ENCODE measurements at places on chromosomes 16 and 17.

DNA sequence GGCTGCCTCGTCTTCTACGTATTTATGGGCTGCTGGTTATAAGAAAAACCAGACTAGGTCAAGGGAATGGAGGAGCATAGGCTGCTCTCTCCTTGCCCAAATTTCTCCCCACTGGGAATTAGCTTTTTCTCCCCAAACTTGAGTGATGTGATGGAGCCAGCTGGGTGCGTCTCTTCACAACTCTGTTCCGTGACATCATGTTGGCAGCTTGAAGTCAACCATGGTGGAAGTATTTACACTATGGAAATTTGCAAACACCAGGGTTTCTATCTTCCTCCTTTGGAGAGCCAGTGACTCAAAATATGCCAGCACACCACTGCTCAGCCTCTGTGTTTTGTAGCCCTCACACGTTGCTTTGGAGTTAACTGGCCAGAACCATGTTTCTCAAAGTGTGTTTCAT lies 78.1 kb downstream of the OR1D5 start:
- no peak for DNase-seq

- no peak for DNase-seq
Observed at GRCh38 chr17:28855336-28855679, 492 bp downstream of the ERAL1 start.

DNA sequence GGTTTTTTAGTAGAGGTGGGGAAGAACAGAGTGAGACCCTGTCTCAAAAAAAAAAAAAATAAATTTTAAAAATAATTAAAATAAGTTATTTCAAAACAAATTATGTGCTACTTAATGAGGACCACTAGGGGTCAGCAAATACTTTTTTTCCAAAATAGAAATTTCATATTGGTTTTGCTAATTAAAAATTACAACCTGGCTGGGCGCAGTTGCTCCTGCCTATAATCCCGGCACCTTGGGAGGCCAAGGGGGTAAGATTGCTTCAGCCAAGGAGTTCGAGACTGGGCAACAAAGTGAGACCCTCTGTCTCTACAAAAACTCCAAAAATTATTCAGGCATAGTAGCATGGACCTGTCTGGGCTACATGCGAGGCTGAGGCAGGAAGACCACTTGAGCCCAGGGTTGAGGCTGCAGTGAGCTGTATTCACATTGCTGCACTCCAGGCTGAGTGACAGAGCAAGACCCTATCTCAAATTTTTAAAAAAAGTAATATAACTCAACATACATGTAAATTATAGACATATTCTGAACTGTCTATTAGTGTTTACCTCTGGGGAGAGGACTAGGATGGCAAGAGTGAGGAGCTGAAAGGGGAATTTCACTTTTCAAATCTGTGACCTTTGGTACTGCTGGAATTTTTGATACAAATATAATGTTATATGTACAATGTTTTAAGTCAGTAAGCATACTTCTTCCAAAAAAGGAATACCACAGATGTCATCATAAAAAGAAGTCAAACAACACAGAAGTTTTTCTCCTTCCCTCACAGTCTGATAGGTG lies 8.1 kb downstream of the MEIOB start:
- DNase-seq, result no peak

- DNase-seq, result no peak
Observed at GRCh38 chr17:36726199-36726598, 124.8 kb downstream of the MRM1 start.

DNA sequence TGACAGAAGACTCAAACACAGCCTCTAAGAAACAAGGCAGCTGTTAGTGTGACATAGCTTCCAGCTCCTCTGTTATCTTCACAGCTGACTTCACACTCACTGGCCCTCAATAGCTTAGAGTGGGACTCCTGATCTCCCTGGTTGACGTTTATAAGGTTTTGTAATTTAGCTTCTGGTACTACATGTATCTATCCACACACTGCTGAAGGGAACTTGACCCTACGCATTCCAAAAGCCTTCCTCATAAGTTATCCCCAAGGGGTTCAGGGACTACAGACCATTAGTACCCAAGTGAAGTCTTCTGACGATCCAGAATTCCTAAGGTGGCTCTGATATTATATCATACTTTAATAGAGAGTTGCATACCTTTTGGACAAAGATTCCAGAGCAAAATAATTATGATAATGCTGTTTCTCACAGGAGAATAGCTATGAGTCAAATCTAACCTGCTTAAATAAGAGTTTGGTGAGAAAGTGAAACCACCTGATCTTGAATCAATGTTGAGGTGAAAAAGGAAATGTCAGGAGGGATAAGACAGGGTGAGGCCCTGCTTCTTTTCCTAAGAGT lies 14.5 kb downstream of the ACACA start:
- DNase-seq, result no peak

GRCh38 chr16:17380613-17381012 lies 90.1 kb downstream of the XYLT1 start:
- DNase-seq, result no peak

DNA sequence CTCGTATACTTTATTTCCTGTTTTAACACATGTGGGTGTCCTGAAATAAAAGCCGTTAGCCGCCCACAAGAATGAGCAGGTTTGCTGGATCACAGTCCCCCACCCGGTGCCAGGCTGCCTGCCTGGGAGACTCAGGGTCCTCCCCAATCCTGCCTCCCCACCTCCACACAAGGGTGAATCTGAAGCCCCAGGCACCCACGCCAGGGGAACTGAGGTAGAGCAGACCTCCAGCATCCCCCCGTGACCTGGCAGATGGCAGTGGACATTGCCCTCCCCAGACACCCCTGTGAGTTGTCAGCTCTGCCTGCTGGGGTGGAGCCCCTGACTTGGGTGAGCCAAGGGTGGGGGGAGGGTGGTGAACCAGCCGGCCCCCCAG lies 114.8 kb downstream of the METRNL start:
- peak; percentile 15 for DNase-seq

GRCh38 chr17:44688200-44688599 lies 1.4 kb downstream of the CCDC43 start:
- DNase-seq, result no peak

- no peak for DNase-seq
Observed at GRCh38 chr17:8662076-8662831, 31.7 kb upstream of the MYH10 start.

DNA sequence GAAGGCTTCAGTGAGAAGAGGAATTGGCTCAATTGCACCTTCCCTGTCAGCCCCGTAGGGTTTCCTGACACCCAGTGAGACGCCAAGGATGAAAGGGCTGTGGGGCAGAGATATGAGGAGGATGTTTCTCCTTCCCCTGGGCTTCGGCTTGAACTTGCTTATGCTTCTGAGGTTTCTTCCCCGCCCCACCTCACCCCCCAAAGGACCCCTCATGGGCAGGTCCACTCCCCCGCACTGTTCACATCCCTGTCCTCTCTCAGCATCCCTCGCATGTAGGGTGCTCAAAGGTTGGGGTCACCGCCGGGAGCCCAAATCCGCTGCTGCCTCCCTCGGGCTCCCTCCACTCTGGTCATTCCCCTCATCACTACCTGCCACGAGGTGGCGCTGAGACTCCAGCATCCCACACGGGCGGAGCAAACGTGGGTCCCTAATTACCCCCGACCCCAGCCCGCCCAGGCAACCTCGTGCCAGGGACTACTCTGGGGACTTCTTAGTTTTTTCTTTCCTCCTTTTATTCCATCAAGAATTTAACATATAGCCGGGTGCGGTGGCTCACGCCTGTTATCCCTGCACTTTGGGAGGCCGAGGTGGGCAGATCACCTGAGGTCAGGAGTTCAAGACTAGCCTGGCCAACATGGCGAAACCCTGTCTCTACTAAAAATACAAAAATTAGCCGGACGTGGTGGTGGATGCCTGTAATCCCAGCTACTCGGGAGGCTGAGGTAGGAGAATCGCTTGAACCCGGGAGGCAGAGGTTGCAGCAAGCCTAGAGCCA lies 3.3 kb upstream of the TRARG1 start:
- peak; percentile 72 for DNase-seq

- no peak for DNase-seq
Observed at GRCh38 chr17:7553356-7553755, 4.5 kb downstream of the TNFSF12 start.

DNA sequence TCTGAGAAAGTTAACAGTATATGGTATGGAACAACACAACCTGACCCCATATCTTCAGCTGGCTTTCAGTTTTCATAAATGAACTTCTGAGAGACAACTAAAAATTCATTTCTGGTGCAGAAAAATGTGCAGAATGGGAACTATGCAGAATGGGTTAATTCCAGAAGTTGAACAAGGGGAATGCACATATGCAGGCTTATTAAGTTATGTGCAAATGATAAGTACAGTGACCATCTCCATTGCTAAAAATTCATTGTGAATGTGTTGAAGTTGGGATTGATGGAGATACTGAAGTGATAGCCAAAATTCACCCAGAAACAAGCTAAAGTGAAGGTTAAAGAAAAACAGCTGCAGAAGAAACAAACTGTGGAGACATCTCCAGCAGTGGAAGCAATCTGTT lies 315.8 kb downstream of the CA10 start:
- DNase-seq, result no peak

DNA sequence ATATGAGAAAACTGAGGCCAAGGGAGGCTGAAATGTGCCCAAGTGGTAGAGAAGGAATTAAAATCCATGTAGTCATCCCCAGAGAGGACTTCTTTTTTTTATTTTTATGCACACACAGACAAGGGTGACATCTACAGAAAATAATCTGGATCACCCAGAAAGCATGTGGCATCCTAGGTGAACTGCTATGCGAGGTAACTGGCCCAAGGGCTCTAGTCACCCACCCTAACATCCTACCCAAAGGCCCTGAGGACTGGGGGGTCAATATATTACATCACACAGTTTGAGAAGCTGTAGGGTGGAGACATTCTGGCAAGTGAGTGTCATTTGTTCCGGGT lies 23.3 kb downstream of the TEX14 start:
- no peak for DNase-seq

DNA sequence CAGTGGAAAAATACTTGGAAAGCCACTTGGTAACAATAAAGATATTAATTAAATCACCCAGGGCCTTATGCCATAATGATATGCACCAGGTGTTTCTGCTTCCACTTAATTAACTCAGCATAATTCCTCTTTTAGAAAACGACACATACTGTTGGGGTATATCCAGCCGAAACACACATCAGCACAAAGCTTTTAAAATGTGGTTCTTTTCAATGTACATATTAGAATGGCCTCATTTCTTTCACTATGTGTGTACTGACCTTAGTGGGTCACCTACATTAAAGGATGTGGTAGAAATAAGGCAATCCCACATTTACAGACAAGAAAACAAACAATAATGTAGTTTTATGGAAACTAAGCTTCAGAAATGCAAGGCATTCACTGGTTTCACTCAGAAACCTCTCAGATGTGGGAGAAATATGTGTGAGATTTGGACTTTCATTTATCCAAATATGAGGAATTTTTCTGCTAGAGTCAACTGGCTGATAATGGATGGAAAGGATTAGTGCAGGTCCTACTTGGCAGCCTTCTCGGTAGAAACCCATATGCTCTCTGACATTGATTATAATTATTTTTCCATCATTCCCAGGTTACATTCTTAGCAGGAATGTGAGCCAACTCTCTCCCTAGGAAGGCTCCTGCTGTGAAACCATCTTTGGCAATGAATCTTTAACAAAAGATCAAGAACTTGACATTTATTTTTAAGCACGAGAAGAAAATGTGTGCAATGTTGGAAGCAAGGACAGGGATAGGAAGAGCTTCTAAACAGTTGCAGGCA lies 66.7 kb upstream of the DHX40 start:
- no peak for DNase-seq

DNA sequence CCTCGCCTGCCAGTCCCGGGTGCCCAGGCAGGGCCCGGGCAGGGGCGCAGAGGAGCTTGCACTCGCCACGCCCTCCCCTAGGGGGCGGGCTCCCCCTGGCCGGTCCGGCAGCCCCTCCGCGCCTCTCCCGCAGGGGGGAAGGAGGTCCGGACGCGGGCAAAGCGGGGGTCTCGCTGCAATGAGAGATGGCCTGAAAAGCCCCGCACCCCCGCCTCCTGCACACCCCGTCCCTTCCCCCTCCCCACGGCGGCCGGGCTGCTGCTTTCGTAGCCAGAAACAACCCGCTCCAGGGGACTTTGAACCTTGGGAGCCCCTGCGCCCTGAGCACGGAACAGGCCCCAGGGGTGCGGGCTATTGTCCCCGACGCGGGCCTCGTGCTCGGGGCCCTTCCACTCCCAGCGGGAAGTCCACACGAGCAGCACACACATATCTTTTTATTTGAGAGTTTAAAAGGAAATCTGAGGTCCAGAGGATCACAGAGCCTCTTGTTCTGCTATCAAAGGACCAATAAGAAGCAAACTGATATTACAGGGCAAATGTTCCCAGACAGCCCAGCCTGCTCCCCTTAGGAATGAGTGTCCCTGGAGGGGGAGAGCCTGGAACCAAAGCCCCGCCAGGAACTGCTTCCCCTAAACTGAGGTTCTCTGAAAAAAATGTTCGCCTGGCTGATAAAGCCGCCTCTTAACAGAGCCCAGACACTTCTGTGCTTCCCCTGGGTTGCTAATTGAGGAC lies 5.8 kb upstream of the CBX4 start:
- DNase-seq, result peak; percentile 57

DNA sequence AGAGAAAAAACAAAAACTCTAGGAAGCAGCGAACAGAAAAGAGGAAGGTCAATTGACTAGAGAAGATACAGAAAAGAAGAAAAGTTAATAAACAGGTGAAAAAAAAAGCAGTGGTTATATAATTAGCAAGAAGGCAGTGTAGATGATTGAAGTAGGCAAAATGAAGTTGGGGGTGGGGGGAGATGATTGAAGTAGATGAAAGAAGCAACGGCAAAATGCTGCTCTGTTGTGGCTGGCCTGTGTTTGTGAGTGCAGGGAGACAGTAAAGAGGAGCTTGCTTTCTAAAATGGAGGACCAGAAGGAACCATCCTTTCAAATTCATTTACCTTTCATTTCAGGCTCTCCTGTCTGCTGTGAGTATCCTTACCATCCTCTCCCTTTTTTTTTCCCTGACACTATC lies 3.6 kb downstream of the EVI2B start:
- peak; percentile 86 for DNase-seq

DNA sequence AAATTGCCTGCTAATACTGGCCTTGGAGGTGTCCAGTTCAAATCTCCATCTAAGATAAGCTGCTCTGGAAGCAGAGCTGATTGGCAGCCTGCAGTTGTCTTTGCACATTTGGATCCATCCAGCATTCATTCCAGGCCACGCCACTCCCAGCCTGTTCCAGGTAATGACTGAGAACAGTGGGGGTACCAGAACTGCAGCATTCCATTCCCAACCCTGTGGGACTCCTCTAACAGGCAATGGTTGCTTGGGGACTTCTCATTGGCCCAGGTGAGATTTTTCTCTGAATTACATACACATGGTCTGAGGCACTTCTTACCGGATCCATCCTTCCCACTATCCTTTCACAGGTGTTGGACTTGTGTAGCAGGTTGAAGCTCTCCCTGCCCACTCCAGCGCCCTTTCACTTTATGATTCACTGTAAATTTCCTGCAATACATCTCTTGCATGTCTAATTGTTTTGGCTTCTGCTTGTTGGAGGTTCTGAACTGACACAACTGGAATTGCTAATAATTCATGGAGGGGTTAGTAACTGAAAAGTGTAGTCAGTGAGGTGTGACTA lies 206.1 kb upstream of the ZFHX3 start:
- no peak for DNase-seq

Measured in DND-41 (cell line).